Stimulated activated CD4-positive, alpha-beta T cell treated with anti-CD3 and anti-CD28 coated beads, Interleukin-1b, Interleukin-23, amount 100 ng/mL, for 1 hour (primary cell): ENCODE measurements at places on chromosomes 5 and 9.

- no peak for DNase-seq
These were observed 59.7 kb upstream of the GARNL3 start for GRCh38 chr9:127204771-127205470.

DNA sequence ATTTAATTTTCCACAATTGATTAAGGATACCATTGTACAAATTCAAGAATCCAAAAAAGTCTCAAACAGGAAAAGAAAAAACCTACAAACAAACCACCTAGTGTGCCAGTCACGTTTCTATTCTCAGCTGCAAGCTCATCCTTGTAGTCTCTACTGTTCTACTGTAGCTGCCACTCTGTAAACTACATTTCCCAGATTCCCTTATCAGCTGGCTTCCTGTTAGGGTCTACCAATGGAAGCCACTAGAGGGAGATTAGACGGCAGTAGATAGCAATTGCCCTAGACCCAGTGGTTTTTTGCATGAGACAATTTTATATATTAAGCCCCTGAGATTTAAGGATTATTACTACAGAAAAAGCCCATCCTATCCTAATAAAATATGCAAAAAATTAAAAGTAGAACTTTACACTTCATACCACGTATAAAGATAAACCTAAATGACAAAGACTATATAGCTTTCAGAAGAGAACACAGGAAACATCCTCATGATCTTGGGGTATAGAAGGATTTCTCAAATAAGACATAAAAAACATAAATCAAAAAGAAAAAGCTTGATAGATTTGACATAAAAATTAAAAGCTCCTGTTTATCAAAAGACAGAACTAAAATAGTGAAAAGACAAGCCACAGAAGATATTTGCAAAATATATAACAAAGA lies 37.4 kb downstream of the P4HA2 start:
- DNase-seq, result no peak

DNA sequence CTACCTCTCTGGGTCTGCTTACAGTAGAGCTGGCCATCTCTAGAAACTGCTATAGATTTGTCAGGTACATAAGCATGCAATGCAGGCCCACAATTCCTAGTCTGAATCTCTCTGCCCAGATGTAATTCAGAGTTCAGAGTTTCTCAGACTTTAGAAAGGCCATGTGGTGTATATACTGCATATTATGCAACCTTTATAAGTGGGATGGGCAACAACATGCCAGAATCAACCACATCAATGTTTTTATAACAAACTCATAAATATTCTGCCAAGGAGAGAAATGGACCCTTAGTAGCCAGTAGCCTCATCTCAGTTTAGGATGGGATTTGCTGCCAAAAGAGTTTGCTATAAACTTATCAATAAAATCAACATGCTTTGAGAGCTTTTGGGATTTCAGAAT lies 78.8 kb downstream of the SLC1A1 start:
- DNase-seq, result no peak

DNA sequence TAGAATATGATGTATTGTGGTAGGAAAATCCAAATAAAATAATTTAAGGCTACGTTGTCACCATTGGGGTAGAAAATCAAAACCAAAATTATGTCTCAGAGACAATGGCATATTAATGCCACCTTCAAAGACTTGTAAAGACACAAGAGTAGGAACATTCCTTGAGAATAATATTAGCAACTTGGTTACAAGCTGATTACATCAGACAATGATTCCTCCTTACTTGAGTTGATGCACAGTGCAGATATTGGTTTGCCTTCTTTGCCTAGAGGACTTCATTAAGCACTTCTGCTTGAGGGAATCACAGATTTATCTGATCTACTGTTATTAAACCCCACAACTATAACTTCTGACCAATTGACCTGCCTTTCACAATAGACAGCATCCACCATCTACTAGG lies 500.2 kb downstream of the CDH9 start:
- DNase-seq, result no peak

- DNase-seq, result no peak
These were observed 401.9 kb downstream of the ZSWIM6 start for GRCh38 chr5:61734001-61734400.

- DNase-seq, result no peak
These were observed 164.4 kb downstream of the KDM4C start for GRCh38 chr9:6922124-6922676.

GRCh38 chr5:81855591-81855990 lies 104.7 kb upstream of the SSBP2 start:
- DNase-seq, result no peak

GRCh38 chr9:130837643-130838042 lies 2.6 kb downstream of the ABL1 start:
- DNase-seq, result no peak

DNA sequence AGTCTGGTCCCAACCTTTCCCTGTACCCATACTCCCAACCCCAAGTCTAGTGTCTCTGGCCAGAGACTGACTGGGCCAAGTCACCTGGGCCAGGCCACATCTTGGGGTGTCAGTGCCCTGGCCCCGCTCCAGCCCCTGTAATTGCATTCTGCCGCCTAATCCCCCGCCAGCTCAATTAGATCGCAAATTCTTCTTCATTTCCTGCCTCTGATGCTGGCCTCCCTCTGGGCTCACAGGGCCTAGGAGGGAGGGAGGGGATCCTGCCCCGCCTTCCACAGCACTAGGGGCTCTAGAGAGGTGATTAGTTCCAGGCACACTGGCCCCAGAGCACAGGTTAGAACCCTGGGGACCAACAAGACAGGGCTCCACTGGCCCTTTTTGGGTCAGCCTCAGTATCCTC lies 5.5 kb downstream of the CXXC5 start:
- DNase-seq, result no peak

- no peak for DNase-seq
These were observed 5.2 kb downstream of the GRAMD2B start for GRCh38 chr5:126428421-126428820.

DNA sequence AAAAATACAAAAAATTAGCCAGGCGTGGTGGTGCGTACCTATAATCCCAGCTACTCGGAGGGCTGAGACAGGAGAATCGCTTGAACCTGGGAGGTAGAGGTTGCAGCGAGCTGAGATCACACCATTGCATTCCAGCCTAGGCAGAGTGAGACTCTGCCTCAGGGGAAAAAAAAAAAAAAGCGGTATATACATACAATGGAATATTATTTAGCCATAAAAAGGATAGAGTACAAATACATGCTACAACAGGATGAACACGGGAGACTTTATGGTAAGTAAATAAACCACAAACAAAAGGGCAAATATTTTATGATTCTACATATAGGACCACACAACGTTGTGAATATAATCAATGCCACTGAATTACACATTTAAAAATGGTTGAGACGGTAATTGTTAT lies 5.2 kb downstream of the UBTD2 start:
- DNase-seq, result no peak

- no peak for DNase-seq
These were observed 730.1 kb downstream of the NR2F1-AS1 start for GRCh38 chr5:92850886-92851285.

DNA sequence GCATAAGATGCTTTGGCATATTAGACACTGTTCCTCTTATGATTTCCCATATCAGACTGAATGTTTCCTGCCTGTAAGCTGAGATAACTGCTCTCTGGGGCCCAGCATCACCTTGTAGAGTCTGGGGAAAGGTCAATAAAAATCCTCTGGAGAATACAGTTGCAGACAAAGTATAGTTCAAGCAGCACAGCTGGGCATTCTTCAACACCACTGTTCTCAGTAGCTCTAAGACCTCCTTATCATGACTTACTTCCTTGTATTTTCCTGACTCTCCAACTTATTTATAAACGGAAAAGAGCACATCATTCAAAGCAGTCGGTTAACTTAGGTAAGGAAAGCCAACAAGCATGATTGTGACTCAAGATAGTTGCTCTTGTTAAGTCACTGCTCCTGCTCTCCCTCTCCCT lies 208.7 kb upstream of the RASEF start:
- no peak for DNase-seq

- DNase-seq, result peak; percentile 8
These were observed 890 bp downstream of the PIK3R1 start for GRCh38 chr5:68216245-68217046.

GRCh38 chr5:149496166-149496565 lies 55.1 kb downstream of the CSNK1A1 start:
- DNase-seq, result no peak

DNA sequence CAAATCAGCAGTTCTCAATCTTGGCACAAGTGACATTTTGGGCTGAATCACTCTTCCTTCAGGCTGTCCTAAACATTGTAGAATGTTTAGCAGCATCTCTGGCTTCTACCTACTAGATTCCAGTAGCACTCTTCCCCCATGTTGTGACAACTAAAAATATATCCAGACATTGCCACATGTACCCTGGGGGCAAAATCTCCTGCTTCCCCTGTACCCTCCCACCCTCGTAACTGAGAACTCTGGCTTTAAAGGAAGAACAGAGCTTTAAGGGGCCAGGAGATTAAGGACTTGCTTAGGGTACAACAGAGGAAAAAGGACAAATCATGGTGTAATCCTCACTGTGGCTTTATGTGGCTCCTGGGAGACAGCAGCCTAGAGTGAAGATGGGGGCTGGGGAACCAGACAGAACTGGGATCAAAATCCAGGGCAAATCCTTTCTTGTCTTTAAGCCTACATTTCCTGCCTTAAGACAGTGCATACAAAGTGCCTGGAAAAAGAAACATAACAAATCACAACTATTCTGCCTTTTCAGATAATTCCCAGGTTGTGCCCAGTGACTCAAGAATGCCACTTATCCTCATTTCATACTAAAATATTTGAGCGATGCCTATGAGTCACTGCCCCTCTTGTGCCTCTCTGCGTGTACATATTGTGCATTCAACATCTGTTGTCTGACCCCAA lies 109.3 kb downstream of the DAPK1 start:
- DNase-seq, result no peak

- no peak for DNase-seq
These were observed 789 bp downstream of the LTC4S start for GRCh38 chr5:179794575-179794974.

GRCh38 chr5:2715856-2716255 lies 35.6 kb downstream of the IRX2 start:
- no peak for DNase-seq

DNA sequence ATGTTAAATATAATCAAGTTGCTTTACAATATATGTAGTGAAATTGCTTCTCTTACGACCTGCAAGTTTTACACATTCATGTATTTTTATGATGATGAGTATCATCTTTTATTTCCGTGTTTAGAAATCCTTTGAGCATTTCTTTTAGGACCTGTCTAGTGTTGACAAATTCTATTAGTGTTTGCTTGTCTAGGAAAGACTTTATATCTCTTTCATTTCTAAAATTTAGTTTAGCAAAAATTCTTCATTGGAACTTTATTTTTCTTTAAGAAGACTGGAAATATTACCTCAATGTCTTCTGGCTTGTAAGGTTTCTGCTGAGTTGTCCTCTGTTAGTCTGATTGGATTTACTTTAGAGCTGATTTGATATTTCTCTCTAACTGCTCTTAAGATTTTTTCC lies 920.9 kb upstream of the CTNND2 start:
- no peak for DNase-seq

DNA sequence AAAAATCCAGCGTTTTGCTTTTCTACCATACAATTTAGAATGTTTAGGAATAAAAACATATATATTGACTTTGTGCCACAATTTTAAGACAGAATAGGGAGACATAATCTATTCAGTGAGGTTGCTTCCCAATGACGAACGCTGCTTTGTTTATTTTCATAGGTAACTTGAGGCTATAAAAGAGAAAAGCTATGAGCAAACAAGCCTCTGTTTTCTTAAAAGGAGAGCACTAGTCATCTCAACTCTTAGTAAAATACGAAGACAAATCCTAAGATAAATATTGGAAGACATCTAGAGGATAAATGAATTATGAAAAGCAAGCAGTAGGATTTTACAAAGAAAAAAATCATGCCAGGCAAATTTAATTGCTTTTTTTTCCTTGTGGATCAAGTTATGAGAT lies 363.6 kb downstream of the ANXA1 start:
- DNase-seq, result no peak

- DNase-seq, result no peak
These were observed 146.1 kb upstream of the ZNF462 start for GRCh38 chr9:106716820-106717219.

GRCh38 chr5:93454896-93455295 lies 126.1 kb downstream of the NR2F1-AS1 start:
- no peak for DNase-seq

DNA sequence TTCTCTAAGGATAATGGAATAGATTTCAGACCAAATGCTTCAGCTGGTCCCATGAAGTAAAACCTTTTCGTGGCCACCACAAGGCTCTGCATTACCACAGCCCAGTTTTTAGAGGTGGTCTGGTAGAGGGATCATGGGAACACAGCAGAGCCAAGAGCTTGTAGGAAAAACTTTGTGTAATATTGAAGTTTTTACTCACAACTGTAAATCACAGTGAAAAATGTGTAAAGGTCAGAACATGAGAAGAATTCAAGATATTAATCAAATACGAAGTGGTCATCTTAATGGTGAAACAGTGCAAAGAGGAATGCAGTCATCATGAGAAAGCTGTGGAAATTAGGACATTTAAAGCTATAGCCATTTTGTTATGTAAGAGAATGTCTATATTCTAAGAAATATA lies 197.5 kb downstream of the NPR3 start:
- DNase-seq, result no peak

GRCh38 chr9:33447799-33448553 lies 583 bp upstream of the AQP3 start:
- no peak for DNase-seq

GRCh38 chr5:117856713-117857112 lies 1131.6 kb downstream of the DTWD2 start:
- no peak for DNase-seq

DNA sequence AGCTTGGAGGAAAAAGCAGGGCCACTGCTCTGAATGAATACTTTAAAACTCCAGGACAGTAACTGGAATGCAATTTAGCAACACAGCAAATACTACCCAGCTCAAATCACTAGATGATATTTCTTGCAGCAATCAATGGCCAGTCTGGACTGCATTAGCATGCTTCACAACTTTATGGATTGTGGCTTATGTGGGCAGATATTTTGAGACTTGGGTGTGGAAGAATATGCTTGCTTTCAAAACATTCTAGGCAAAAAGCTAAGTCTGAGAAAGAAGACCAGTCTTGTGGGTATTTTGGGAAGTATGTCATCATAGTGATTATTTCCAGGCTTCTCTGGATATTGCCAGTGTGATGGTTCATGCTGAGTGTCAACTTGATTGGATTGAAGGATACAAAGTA lies 3.1 kb downstream of the RANBP3L start:
- DNase-seq, result no peak

- DNase-seq, result no peak
These were observed 54.5 kb downstream of the STK10 start for GRCh38 chr5:172133359-172134029.

- no peak for DNase-seq
These were observed 16.7 kb downstream of the TJP2 start for GRCh38 chr9:69190863-69191181.

- no peak for DNase-seq
These were observed 271.8 kb downstream of the SMARCA2 start for GRCh38 chr9:2286825-2287455.

- DNase-seq, result no peak
These were observed 99.5 kb downstream of the VPS13A start for GRCh38 chr9:77276799-77277198.

- DNase-seq, result no peak
These were observed 15.2 kb downstream of the FBXL7 start for GRCh38 chr5:15515229-15515628.

GRCh38 chr9:18805386-18805785 lies 227.6 kb downstream of the SAXO1 start:
- DNase-seq, result no peak

GRCh38 chr5:75640826-75641225 lies 29.6 kb downstream of the ANKDD1B start:
- DNase-seq, result no peak
